ENCODE measurements at places on chromosomes 1 and 21.

- no peak overlapping the region for H3K4me3 ChIP-seq
- no peaks in the 10 kb centered on the region for H3K27me3 ChIP-seq
- no peaks in the 10 kb centered on the region for H3K36me3 ChIP-seq
- peaks cover 17% of the 10 kb centered on the region for H3K4me1 ChIP-seq
- DNase-seq = peak; percentile 64
Observed at GRCh38 chr1:10909697-10910680, 102.5 kb upstream of the TARDBP start.

- no peaks in the 10 kb centered on the region for H3K4me1 ChIP-seq
- DNase-seq = peak; percentile 61
- no peaks in the 10 kb centered on the region for H3K36me3 ChIP-seq
- H3K27me3 ChIP-seq = no peaks in the 10 kb centered on the region
Observed at GRCh38 chr1:11337580-11338073, 64.6 kb downstream of the UBIAD1 start.

DNA sequence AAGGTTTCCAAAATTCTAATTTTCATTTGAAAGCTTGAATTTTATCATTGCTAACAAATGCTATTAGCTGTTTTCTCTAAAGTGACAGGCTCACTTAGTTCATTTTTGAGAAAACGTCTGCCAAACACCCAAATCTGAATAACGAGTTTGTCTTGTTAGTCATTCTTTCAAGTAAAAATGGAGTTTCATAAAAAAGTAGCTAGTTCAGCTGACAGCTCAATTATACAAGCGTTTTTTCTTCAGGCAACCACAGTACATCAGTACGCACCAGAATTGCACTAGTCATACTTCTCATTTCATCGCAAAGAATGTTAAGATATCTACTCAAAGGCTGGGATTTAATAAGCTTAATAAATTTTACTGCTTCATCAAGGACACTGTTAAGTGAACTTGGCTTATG, 72.3 kb upstream of the SLFNL1 start:
- no peak overlapping the region for H3K4me3 ChIP-seq
- H3K36me3 ChIP-seq = no peaks in the 10 kb centered on the region
- H3K4me1 ChIP-seq = no peaks in the 10 kb centered on the region
- no peak for DNase-seq

DNA sequence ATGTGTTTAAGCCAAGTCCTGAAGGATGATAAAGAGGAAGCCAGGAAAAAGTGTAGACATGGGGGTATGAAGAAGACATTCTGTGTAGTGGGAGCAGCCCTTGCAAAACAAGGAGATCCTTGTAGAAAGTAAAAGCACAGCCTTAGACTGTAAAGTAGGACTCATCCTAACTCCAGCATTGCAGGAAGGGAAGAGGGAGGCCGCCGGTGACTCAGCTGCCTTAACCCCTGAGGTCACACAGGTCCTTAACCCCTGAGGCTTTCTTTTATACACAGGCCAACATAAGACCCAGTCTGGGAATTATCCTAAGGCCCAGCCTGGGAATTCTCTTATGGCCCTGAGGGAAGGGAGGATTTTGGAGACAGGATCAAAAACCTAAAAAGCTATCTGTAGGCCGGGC, 18.0 kb downstream of the PGM1 start:
- no peak overlapping the region for H3K4me3 ChIP-seq
- H3K27ac ChIP-seq = no peak overlapping the region
- H3K27me3 ChIP-seq = no peaks in the 10 kb centered on the region
- no peak for DNase-seq
- no peaks in the 10 kb centered on the region for H3K4me1 ChIP-seq
- H3K36me3 ChIP-seq = no peaks in the 10 kb centered on the region

- peaks cover 2% of the 10 kb centered on the region for H3K36me3 ChIP-seq
- H3K27ac ChIP-seq = no peak overlapping the region
- no peak overlapping the region for H3K4me3 ChIP-seq
Observed at GRCh38 chr1:43983253-43983899, 4.4 kb downstream of the B4GALT2 start.
